ENCODE measurements at places on chromosomes 11 and 22.

DNA sequence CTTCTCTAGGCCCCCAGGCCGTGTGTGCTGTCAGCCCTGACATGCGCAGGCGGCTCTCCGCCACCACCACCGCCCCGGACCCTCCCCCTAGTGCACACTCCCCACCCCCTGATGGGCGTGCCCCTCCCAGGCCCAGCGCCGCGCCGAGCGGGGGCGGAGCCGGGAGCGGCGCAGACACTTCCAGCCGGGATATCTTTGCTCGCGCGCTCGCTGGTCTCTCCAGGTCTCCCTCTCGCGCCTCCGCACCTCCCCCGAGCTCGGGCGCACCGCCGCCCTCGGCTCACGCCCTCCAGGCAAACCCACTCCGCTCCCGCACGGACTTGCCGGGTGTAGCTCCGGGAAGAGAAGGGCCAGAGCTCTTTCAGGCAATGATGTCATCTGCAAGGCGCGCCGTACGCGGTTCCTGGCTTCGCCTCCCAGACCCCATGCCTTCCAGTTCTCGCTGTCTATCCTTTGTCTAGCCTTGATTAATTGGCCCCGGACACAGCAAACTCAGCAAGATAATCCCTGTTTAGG is at the start of gene SCN3B:
TSS of gene SCN3B (minus strand) at position 59 of the 516 bp plus-strand sequence. CDS start 823 bp downstream, outside the sequence.
- DNase-seq, result peak; percentile 75

DNA sequence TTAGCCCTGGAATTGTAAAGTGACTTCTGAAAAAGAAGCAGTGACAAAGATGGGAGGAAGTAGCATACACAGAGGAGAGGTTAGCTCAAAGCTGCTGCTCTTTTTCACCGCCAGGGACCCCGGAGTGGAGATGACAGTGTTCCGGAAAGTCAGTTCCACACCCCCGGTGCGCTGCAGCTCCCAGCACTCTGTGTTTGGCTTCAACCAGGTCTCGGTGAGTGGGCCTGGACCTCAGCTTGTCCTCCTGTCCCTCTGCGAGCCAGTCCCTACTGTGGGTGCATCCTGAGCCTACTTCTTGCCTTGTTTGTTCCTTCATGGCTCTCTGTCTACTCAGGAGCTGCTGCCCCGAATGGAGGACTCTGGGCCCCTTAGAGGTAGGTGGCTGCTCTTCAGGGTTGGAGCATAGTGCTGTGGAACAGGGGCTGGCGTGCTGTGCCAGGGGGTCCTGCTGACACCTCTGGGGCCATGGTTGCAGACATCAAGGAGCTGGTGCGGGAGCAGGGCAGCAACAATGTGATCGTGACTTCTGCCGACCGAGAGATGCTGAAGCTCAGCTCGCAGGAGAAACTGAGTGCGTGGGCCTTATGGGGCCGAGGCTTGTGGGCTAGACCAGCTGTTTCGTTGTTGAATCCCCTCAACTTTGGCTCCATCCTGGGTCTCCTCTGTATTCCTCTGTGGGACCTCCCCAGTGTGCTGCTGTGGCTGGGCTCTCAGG is 1.7 kb downstream of the PCNX3 start:
- DNase-seq, result no peak

- DNase-seq, result no peak
Measured at GRCh38 chr11:76944225-76944624, 83.5 kb downstream of the ACER3 start.

- DNase-seq, result no peak
Measured at GRCh38 chr11:6850526-6850925, 5.0 kb downstream of the OR10A5 start.

DNA sequence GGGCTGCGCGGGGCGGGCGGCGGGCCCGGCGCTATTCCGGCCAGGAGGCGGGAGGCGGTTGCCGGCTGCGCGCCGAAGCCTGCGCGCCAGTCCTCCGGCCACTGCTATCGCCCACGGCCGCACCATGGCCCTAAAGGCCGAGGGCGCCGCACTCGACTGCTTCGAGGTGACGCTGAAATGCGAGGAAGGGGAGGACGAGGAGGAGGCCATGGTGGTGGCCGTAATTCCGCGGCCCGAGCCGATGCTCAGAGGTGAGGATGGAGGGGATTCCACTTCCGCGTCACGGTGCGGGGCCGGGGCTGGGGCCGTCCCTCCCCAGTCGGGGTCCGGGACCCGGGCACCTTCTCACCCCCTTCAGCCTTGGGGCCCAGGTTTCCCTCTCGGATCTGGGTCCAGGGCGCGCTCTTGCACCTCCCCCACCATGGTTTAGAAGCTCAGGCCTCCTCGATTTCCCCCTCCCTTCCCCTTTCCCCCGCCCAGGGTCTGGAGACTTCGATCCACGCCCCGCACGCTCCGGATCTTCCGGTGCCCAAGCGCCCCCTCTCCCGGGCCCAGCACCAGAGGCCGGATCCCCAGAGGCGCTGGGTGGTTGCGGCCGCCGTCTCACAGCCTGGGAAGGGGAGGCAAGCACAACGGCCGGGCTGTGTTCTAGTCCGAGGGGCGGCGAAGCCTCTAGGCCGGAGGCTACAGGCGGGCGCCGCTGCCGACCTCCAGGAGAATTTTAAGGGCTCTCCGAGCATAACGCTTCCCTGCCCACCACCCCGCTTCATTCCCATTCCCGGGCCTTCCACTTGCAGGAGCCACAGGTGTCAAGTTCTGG is 517 bp downstream of the SPINDOC start:
- peak; percentile 77 for DNase-seq

- no peak for DNase-seq
Measured at GRCh38 chr11:79049741-79050179, 391.1 kb downstream of the TENM4 start.

DNA sequence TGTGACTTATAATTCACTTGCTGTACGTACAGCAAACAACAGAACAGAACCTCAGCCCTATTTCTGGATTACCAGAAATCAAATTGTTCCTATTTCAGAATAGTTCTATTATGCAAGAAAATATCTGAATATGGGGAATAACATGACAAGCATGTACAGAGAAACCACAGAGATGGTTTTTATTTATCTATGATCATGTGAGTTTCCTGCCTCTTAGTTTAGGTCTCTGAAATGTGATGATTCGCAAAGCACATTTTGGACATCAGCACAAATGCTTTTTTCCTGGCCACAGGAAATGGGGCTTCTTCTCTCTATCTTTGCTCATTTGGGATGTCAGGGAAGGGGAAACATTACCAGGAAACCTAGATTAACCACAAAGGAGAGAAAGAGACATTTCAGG is 266.7 kb upstream of the CTSC start:
- no peak for DNase-seq

GRCh38 chr11:2799881-2800654 is 85.5 kb downstream of the CDKN1C start:
- peak; percentile 77 for DNase-seq

DNA sequence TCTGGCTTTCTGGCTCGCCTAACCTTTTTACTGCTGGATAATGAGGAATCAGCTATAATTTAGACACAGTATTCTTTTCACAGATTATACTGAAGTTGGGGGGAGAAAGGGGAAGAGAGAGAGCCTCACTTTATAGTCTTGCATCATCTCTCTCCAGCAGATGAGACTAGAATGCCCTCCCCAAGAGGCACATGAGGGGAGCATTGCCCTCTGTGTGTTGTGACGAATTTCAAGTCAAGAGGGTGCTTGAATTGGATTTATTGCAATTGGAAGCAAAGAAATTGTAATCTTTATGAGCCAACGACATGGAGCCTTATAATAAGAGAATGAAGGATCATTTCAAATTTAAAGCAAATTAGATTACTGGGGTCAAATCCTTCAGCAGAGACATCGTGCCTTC is 17.6 kb upstream of the CADM1 start:
- no peak for DNase-seq

GRCh38 chr11:106276859-106277436 is 199.5 kb downstream of the AASDHPPT start:
- no peak for DNase-seq

GRCh38 chr11:13405220-13405619 is 57.8 kb downstream of the BTBD10 start:
- DNase-seq, result no peak

DNA sequence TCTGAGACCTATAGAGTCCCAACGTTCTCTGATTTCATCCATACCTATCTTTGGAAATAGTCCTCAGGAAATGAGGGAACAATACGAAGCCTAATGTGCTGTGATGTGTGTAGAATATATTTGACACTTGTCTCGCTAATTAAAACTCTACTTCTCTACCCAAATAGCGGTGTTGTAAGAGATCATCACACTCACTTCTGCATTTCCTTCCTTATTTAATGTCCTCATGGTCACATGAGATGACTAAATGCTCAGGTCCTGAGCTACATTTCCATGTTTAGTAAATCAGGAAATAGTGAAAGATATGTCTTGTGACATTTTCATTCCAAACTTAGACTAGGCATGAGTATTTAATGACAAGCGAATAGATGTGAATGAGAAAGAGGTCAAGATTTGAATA is 112.3 kb downstream of the MAML2 start:
- DNase-seq, result no peak

- no peak for DNase-seq
Measured at GRCh38 chr22:48717883-48718817, 1109.5 kb downstream of the BRD1 start.

GRCh38 chr22:40036591-40037225 is 42.0 kb downstream of the FAM83F start:
- peak; percentile 68 for DNase-seq
